Hematopoietic multipotent progenitor cell (in vitro differentiated cells): ENCODE measurements at places on chromosomes 1 and 21. TPM values are rescaled to one million over a fixed set of nuclear protein-coding genes. Genes with fewer than 3 reads are reported as not detected.

GRCh38 chr1:163531345-163531744 lies 209.6 kb downstream of the NUF2 start:
- no peak for DNase-seq

DNA sequence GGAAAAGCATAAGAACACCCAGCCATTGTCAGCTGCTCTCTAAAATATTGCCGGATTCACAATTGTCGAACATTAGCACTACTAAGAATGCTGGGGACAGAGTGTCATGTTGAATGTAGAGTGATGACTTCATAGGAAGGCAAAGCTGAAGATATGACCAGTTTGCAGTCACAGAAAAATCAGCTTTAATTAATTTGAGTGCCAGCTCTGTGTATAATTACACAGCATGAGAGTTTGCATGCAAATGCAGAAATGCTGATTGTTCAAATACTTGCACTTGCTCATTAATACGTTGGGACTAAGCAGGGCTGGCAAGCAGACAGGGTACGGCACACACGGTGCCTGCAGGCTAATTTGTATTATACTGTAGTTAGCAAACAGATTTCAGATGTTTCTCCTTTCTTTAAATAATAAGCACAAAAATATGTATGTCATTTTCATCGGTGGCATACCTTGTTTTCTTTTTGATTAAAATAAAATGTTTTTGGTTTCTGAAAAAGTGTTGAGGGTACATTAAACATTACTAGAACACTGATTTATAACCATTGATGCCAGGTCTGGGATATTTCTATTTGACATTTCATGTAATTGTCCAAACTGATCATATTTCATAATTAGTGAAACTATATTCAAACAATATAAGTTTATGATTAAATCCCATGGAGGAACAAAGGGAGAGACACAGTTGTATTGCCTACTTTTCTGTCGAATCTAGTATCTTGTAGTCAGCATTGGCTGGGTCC lies 99.8 kb upstream of the ADGRL2 start:
- DNase-seq = no peak

DNA sequence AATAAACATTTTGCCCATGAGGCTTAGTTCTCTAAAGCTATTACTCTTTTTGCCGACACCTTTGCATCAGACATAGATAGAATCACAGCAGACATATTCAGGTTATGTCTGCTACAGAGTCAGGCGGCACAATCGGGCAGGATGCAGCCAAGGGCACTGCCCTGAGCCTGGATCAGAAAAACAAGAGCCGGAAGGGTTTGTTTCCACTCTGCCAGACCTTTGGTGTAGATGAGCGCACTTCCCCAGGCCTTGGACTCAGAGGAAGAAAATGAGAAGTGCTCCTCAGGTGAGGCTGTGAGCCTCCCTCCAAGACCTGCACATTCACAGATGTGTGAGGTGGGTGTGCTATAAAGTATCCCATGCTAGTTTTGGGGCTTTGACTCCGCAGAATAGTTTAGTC lies 43.7 kb downstream of the GNG12 start:
- no peak for DNase-seq

GRCh38 chr1:12178511-12178910 lies 11.7 kb downstream of the TNFRSF1B start:
- DNase-seq = no peak

GRCh38 chr21:22280851-22281250 lies 1282.6 kb downstream of the NCAM2 start:
- no peak for DNase-seq

The AIM2 gene
- under 0.01 TPM for total RNA-seq

GRCh38 chr1:246281639-246282038 lies 225.4 kb downstream of the SMYD3 start:
- no peak for DNase-seq
